ENCODE measurements at places on chromosomes 2 and 18.
A peak's percentile ranks its signal among the peaks of the same experiment; 100 is the strongest.

- DNase-seq: no peak
Observed at GRCh38 chr2:210092791-210093190, 78.4 kb downstream of the KANSL1L start.

- peak; percentile 62 for DNase-seq
Observed at GRCh38 chr2:27086724-27087593, at the start of gene KHK. Gene KHK (plus strand): TSS chr2:27086772. CDS start chr2:27087260, 488 bp downstream.

DNA sequence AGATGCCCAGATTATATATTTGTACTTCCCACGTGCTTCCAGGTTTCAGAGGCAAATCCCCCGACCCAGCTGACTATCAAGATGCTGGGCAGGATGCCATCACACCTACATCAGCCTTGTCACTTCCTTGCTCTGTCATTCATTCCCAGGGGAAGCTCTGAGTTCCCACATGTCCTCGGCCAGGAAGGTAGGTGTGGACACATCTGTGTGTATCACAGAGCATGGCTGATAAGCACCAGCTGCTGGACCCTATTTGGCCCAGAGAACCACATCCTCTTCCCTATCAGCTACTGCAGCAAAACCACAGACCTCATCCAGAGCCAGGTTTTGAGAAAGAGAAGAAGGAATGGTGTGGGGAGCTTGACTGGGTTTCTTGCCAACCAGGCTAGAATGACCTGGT, 31.9 kb upstream of the ITGA6 start:
- no peak for DNase-seq

GRCh38 chr2:38671303-38671702, 5.4 kb downstream of the GALM start:
- no peak for DNase-seq

- peak; percentile 9 for DNase-seq
Observed at GRCh38 chr2:112055730-112056625, 909 bp downstream of the TMEM87B start.

DNA sequence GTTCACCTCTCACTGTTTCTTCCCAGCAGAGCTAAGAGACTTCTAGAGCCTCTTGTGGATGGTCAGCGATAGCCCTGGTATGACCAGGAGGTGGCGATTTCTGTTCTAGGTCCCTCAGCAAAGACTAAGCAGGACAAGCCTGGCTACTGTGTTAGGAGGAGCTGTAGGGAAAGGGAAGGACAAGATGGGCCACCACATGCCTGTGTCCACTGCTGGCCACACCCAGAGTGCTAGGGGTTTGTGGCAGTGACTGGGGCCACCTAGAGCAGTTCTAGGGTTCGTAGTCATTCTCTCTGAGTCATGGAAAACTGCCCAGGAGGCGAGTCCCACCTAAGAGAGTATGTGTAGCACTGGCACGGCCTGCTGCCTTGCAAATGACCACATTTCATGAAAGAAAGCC, 179.4 kb downstream of the ALPK2 start:
- no peak for DNase-seq

- DNase-seq: no peak
Observed at GRCh38 chr2:142858961-142859360, 18.5 kb upstream of the KYNU start.

All from NCI-H524 (cell line).